ENCODE measurements at places on chromosomes 7 and 10.

GRCh38 chr7:45278763-45279398 lies 121.3 kb downstream of the RAMP3 start:
- DNase-seq, result no peak

GRCh38 chr7:141454338-141454737 lies 96.9 kb upstream of the AGK start:
- no peak for DNase-seq

- DNase-seq, result no peak
Observed at GRCh38 chr10:6871128-6871527, 291.1 kb upstream of the PRKCQ start.

- DNase-seq, result no peak
Observed at GRCh38 chr10:132961420-132961786, 19.0 kb upstream of the CFAP46 start.

- no peak for DNase-seq
Observed at GRCh38 chr10:77837248-77837924, 89.2 kb downstream of the DLG5 start.

- DNase-seq, result no peak
Observed at GRCh38 chr10:124866812-124867211, 65.2 kb downstream of the ABRAXAS2 start.

- DNase-seq, result no peak
Observed at GRCh38 chr10:43376828-43377423, 5.5 kb downstream of the FXYD4 start.

DNA sequence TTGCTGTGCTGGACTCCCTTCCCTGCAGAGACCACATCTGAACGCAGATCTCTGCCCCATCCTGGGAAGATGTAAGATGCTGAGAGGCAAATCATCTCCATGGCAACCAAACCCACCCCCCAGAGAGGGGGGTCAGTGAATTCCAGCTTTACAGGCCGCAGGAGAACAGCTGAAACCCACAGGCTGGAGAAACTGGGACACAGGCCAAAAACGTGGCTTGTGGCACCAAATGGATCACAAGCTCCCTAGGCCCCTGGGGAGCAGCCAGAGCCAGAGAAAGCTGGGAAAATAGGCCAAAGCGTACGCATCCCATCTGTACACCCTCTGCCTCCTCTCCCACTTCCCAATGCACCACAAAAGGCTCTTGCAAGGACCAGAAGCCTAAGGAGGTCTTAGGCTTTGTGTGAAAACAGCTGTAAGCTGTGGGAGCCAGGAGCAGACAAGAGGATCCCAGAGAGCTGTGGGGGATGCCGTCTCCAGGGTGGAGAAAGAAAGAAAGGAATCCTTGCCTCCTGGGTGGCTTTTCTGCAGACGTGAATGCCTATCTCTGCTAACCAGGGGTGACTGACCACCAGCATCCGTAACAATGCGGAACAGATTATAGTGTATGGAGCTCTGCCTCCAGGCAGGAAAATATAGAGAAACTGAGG lies 59.5 kb downstream of the TMEM130 start:
- no peak for DNase-seq

GRCh38 chr10:3496138-3496537 lies 288.9 kb downstream of the KLF6 start:
- DNase-seq, result no peak

- no peak for DNase-seq
Observed at GRCh38 chr7:101598986-101599771, 29.9 kb downstream of the MYL10 start.

DNA sequence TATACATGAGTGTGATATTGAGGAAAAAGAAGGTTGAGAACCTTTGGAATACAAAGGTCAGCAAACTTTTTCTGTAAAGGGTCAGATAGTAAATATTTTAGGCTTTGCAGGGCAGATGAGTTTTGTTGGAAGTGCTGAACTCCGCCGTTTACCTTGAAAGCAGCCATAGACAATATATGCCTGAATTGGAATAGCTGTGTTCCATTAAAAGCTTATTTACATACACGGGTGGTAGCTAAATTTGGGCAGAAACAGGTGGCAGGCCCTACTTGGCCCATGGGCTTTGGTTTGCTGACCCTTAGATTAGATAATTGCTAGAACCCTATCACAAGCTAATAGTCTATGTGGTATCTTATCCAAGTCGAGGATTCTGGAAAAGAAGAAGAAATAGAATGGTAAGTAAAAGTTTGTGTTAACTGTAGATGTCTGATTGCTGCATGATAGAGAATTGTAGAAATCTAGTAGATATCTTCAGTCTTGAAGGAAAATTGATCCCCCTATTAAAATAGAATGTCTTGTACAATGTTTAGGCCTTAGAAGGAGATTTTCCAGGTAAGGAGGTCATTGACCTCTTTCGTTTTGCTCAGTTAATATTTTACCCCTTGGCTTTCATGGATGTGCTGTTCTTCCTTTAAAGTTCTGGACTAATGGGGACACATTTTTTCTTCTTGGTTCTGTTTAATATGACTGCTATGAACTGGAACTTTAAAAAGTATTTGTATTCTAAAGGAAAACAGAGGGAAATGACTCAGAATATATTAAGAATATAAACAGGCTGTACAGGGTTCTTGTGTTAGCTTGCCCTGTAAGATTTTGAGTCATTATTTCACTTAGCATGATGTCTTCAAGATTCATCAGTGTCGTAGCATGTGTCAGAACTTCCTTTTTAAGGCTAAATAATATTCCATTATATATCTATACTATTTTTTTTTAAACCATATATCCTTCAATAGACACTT lies 8.0 kb downstream of the RBM33 start:
- no peak for DNase-seq

DNA sequence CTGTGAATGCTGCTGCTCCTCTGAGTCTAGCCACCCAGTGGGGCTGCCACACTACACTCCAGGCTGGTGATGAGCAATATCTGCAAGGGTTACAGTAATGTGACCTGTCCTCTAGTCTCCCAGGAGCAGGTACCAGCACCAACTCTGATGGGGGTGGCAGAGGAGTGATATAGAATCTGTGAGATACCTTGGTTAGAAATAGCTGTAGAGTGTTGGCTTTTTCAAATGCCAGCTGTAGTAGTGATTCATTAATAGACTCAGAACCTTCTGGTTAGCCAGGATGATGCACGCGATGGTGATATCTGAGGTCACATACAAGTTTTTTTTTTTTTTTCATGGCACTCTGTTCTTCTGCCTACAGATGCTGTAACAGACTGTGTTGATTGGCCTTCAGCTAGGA lies 757.1 kb downstream of the INHBA start:
- no peak for DNase-seq

DNA sequence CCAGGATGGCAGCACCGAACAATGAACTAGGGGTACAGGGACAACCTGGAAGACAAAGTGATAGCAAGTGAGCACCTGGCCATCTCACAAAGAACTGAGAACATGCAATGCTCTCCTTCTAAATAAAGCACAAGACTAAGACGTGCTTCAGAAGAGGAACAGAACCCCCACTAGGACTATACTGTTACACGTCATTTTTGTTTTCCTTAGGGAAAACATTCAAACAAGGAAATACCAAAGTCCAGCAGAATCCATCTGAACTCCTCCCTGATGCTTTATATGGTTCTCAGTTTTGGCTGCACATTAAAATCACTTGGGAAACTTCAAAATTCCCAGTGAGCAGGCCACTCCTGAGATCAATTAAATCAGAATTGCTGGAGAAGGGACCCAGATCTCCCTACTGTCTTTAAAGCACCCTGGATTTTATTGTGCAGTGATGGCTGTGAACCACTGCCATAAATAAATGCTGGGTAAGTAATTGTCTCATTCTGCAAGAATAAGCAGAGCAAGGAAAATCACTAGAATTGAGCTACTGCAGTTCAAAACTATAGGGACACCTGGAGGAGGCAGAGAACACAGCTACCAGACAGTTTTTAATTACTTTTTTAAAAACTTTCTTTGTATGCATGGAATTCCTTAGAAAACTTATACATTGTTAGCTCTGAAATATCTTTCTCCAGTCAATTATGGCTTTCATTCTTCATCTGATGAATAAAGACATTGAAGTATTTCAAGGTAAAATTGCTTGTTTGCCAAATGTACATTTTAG lies 866.5 kb upstream of the GHITM start:
- DNase-seq, result no peak

DNA sequence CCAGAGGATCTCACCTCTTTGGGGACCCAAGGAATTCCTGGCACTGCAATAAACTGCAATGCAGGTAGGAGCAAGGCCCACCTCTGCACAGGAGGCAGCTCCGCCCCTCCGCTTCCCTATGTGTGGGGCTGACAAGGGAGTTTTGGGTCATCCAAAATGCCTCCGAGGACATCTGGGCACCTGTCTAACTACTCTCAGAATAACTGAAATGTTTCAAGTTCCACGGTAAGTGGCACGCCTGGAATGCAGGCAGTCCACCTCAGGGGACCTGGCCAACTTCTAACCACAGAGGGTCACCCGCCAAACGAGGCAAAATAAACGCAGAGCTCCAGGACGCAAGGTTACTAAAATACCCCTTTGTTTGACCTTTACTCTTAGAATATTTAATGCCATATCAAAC lies 102.5 kb downstream of the FGFR2 start:
- DNase-seq, result no peak

DNA sequence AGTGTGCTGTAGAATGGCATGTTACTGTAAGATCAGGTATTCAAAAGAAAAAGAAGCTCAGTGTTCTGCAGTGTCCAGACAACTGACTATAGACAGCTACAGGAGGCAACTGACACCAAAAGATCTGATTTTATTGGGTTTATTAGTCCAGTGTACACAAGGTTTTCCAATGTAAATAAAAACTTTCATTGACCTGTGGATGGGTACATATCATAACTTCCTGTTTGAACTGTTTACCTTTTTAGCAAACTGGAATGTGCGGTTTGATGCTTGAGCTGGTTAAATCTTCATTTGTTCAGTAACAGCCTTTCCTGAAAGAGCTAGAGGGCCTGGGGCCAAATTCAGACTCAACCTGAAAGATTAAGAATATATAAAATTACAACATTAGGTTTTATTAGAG lies 172.6 kb upstream of the SP8 start:
- no peak for DNase-seq

DNA sequence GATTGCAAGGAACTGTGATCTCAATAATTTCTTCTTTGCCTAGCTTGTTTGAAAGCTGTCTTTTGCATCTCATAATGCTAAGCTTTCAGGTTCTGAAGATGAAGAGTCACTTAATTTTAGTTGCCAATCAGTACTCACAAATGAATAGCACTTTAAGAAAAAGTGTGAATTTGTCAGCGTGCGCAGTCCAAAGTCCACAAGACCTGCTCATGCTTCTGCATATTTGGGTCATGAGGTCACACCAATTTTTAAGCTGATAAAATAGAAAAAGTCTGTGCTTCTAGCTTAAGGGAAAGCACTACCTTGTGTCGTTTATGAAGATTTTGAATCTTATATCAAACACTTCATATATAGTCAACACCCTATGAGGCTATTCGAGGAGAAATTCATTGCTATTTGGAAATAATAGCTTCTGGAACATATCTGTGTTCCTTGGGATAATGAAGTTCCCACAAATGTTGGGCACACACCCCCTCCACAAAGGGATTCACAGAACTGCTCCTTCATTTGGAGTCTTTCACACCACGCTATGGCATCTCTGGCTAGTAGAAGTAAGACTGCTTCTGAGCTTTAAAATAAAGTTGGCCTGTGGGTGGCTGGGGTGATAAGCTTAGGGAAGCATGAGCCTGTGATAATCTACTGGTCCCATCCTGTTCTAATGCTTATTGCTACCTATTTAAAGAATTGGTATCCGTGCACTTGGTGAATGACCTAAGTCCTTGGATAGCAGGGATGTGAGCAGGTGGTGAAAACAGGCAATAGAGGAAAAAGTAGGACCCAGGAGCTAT lies 33.3 kb downstream of the A1CF start:
- no peak for DNase-seq

- DNase-seq, result no peak
Observed at GRCh38 chr10:35035606-35036005, 54.5 kb downstream of the CUL2 start.

DNA sequence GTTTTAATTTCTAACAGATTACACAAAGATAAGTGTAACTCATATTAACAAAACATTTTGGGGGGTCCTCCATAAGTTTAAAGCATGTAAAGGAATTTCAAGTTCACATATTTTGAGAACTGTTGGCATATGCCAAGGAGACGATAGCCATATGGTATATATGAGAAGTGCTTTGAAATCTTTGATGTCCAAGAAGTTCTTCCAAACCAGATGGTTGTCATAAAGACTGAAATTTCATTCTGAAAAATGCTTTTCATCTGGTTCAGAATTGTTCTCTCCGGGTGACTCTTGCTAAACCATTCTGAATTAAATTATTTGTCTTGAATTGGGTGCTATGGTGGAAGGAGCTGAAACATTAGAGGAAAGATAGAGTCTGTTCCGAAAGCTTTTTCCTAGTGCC lies 513.0 kb upstream of the AKR1E2 start:
- DNase-seq, result no peak

- DNase-seq, result no peak
Observed at GRCh38 chr7:154855366-154855765, 147.6 kb downstream of the PAXIP1 start.

GRCh38 chr7:25805027-25805687 lies 346.8 kb upstream of the NFE2L3 start:
- no peak for DNase-seq

DNA sequence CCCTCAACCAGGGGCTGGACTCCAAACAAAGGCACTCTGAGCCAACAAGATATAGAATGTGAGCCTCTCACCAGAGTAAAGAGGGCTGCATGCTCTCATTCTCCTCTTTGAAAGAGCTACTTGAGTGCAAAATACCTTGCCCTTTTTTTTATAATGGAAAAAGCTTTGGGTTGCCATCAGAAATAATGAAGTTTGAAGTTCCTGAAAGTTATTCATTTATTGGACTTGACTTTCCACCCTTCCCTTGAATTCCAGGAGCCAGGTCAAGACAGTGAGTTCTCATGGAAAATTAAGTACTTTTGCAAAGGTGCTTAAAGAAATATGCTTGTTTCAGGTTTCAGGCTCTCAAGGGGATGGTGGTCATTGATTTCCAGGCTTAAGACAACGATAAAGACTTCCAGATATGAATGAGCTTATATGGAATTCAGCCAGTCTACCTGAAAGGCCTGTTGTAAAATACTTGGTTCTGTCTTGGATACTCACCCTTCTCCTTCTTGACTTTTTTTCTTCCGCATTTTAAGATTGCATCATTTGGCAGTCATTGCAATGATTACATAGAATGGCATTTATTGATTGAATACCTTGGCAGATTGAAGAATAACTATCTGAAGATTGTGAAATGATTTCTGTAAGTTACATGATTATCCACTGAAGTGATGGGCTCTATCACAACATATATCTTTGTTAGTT lies 696.4 kb downstream of the INHBA start:
- no peak for DNase-seq
